CD4-positive, alpha-beta memory T cell (primary cell): ENCODE measurements at places on chromosomes 12 and 14. TPM values are rescaled to one million over a fixed set of nuclear protein-coding genes. Genes with fewer than 3 reads are reported as not detected.

DNA sequence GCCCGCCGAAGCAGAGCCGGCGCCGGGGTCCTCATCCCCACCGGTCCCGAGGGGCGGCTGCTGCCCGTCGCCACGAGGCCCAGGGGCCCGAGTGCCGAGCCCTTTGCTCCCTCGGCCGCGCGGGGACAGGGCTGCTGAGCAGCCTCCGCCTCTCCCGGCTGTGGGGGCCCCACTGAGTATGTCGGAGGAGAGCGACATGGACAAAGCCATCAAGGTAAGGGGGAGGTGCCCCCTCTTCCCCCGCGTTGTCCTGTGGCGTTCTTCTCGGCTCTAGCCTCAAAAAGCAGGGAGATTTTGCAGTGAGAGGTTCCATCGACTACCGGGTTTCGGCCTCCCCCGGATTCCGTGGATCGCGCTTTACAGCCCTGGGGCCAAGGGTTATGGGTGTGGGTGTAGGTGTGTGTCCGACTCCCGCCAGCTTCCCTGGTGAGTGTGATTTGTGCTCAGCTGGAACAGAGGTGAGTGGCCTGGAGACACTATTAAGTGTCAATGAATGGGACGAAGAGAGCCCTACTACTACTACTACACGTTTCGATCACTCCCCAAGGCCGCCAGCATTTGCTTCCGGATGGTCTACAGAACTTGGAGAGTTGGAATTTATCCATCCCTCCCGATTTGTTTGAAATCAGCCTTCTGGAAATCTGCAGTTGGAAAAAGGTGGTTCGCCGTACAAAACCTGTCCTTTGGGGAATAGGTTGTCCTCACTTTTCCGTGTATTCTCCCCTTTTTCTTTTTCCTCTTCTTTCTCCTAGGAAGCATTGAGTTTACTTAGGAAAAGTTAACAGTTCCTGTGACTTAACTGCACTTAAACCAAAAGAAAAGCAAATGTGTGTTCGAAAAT, 748 bp downstream of the MAPKAPK5 start:
- DNase-seq: peak; percentile 58

DNA sequence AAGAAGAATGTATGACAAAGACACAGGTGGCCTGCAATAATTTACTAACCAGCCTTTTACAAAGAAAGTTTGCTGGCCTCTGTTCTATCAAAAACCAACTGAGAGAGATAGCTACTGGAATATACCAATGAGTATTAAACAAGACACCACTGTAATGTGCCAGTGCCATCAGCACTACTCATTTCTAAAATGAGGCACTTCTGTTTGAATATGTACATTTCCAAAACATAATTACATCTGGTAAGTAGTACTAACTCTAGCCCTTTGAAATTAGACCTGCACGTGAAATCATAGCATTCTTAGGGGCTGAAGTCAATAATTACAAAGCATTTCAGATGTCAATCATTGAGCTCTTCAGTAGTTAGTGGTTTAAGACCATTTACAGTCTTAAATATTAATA, 6.9 kb upstream of the SYCP3 start:
- DNase-seq: no peak

DNA sequence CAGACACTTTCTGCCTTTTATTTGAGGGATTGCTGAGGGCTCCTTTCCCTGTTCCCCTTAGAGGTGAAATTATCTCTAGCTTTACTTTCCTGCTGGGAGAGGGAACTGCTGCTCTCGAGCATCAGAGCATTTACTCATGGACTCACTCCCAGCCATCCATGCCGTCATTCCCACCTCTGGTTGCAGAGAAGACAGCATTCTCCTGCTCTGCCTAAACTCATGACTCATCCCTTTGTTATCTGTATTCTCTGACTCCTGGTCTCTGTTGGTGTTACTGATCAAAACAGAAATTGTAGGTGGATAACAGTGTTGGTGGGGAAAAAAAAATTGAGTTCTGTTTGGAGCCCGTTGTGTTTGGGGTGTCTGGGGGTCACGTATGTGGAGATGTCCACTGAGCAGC, 159.3 kb downstream of the TTC8 start:
- DNase-seq: no peak

DNA sequence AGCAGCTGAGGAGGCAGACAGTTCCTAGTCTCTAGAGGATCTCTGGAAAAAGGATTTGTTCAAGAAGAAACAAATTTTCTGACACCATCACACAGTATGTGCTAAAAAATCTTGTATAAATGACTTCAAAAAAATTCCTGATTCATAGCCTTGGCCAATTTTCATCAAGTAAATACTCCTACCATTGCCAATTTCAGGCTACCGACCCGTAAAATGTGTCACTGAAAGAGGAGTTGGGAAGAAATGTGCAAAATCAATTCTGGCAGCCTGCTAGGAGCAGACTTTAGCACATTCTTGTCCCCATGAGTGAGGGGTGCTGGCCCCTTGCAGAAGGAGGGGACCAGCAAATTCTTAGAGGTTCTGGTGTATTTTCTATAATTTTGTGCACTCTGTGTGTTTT, 109.4 kb downstream of the TMEM30B start:
- no peak for DNase-seq

GRCh38 chr12:132305991-132306884, 23.2 kb downstream of the GALNT9 start:
- DNase-seq: no peak

- no peak for DNase-seq
These were observed 110.4 kb downstream of the KCNK10 start for GRCh38 chr14:88212691-88213090.

- DNase-seq: no peak
These were observed 3.0 kb upstream of the SRSF5 start for GRCh38 chr14:69763761-69764510.

GRCh38 chr14:85180876-85181275, 349.1 kb upstream of the FLRT2 start:
- no peak for DNase-seq

GRCh38 chr12:5083955-5084849, 40.5 kb downstream of the KCNA5 start:
- peak; percentile 10 for DNase-seq

- DNase-seq: no peak
These were observed 1.9 kb upstream of the CLEC2D start for GRCh38 chr12:9667403-9668160.

DNA sequence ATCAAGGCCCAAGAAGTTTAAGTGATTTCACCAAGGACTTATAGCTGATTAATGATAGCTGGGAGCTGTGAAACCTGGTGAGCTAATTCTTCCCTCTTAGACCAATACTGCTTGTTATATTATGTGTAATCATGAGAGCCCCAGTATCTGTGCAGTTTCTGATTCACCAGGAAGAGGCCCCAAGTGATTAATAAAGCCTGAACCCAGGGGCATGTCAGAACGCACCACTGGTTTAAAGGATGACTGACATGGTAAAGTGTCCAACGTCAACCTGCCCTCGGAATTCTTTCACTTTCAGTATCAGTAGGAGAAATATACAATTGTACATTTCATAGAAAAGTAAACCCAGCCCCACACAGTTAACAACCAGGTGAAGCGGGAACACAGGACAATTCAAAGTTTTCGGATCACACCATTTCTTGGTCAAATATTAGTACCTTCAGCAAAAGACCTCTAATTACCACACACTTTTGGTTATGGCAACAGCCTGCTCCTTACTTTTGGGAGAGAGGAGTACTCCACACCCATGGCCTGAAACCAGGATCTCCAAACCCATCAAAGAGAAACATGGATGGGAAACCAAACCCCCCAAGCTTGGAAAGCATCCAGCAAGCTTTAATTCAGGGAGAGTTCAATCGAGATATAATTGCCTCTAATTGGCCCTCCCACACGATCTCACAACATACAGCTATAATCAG, 28.5 kb downstream of the TMCC3 start:
- DNase-seq: peak; percentile 32

DNA sequence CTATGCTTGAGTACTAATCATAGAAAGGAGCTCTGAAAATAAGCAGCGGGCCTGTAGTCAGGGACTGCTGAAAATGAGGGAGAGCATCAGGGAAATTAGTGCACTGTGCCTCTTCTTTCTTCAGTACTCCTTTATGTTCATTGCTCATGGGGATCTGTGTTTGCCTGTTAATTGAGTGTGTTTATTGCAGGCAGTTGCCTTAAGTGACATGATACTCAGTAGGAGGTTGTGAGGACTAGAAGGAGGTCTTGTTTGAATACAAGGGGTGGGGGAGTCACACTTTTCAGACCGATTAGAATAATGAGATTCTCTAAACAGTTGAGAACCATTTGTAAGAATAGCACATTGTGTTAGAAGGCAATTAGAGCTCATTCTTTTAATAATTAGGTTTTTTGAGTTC, 102.6 kb upstream of the SLCO1C1 start:
- no peak for DNase-seq

- DNase-seq: no peak
These were observed 502.7 kb downstream of the SOX5 start for GRCh38 chr12:23446746-23447145.

DNA sequence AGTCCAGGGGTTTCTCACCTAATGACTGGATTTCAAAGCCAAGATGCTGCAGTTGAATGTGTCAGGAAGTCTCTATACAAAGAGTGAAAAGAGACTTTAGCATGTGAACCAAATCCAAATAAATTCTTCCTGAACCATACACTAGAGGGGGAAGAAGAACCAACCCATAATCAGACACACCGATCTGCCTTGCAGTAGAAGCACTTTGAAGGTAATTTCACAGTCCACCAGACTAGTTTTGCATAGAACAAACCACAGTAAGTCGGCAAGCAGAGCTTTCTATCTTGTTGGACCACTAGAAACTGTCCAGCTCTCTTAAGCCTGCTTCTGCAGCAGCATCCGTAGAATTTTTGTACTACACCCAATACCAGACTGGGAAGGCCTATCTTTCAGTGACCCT, 39.3 kb downstream of the FIGNL2 start:
- no peak for DNase-seq

DNA sequence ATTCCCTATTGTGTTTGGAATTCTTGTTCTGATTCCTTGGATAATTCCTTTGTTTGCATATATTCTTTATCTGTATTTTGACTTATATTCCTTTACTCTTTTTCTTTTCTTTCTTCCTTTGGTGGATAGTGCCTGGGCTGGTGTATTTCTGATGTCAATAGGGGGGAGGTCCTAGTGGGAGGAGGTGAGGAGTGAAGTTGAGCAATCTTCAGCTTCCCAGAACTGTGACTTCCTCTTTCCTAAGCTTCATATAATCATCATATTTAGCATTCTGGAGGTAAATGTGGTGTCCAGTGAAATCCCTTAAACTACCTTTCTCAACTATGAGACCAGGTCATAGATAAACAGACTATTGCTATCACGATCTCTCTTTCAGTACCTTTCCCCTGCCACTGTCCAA, 29.6 kb upstream of the TBPL2 start:
- DNase-seq: no peak

DNA sequence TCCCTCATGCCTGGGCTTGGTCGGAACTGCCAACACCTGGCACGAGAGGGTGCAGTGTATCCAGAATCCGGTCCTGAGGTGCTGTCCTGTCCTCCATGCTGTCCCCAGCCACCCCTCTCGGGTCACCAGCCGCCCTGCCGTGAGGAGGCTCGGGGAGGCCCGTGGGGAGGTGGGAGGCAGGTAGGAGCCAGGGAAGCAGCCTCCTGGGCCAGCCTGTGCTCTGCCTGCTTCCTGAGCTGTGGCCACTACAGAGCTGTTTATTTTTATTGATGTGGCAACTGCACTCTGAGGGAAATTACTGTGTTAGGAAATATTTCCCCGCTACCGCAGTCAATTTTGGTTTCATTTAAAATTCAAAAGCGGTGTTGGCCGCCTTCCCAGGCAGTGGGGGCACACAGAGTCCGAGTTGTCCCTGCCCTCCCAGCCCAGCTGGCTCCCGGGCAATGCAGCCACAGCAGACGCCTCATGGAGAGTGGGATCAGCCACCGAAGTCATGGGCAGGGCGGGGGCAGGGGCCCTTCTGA, 18.3 kb downstream of the NOC4L start:
- peak; percentile 32 for DNase-seq

- DNase-seq: no peak
These were observed 8.4 kb upstream of the CALM1 start for GRCh38 chr14:90388437-90388836.

- no peak for DNase-seq
These were observed 16.9 kb upstream of the PPP4R4 start for GRCh38 chr14:94157197-94157596.

- DNase-seq: peak; percentile 74
These were observed 131.8 kb downstream of the ERC1 start for GRCh38 chr12:1122786-1123185.

DNA sequence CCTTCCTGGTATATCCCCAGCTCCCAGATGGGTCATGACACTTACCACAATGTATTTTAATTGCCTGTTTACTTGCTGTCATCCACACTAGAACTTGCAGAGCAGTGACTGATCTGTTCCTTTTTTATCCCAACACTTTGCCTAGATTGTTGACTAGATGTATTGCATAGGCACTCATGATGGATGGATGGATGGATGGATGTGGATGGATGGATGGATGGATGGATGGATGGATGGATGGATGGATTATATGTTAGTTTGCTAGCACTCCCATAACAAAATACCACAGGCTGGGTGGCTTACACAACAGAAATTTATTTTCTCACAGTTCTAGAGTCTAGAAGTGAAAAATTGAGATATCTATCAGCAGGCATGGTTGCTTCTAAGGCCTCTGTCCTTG, 8.7 kb upstream of the CKAP4 start:
- DNase-seq: no peak

- no peak for DNase-seq
These were observed 735 bp upstream of the MAPKAPK5 start for GRCh38 chr12:111841236-111841749.

GRCh38 chr12:54653025-54653424, 4.9 kb upstream of the DCD start:
- no peak for DNase-seq

- DNase-seq: no peak
These were observed 110.2 kb downstream of the PLEKHA5 start for GRCh38 chr12:19239616-19240234.

DNA sequence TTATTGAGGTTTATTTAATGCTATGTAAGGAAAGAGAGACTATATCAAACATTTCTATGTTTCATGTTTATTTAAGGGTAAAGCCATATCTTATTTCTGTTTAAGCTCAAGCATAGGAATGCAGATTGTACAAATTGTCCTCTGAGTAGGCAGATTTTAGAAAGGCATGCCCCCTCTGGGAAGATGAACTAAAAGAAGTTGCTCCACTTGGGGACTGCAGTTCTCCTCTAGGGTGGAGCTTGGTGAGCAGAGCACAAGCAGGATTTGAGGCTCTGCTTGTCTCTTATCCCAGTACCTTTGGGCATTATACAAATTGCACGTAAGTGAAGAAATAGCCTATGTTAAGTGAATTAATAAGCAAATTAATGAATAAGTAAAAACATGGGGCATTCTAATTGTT, 96.2 kb upstream of the PDE3A start:
- no peak for DNase-seq

- no peak for DNase-seq
These were observed 31.5 kb downstream of the NUMB start for GRCh38 chr14:73426877-73427276.

The SLC22A17 gene
- 2.9 TPM for polyA plus RNA-seq

The ANKS1B gene
- polyA plus RNA-seq: not detected

The OVCH1 gene
- polyA plus RNA-seq: not detected

The INHBE gene
- polyA plus RNA-seq: not detected

The GLIPR1L2 gene
- 1.7 TPM for polyA plus RNA-seq

The IKZF4 gene
- 2.2 TPM for polyA plus RNA-seq

The SDR9C7 gene
- not detected for polyA plus RNA-seq

The RASSF8 gene
- polyA plus RNA-seq: not detected

The HOXC12 gene
- polyA plus RNA-seq: not detected

The NFE2 gene
- not detected for polyA plus RNA-seq

The FOXG1 gene
- not detected for polyA plus RNA-seq

The TMEM119 gene
- polyA plus RNA-seq: not detected

The OAS1 gene
- polyA plus RNA-seq: 30.3 TPM

The GARIN6 gene
- polyA plus RNA-seq: not detected
